ENCODE measurements at places on chromosomes 3 and 15.

- no peak for DNase-seq
These were observed 78.0 kb downstream of the ALCAM start for GRCh38 chr3:105444725-105445124.

GRCh38 chr15:77851691-77852090, 219.0 kb upstream of the LINGO1 start:
- DNase-seq: no peak

DNA sequence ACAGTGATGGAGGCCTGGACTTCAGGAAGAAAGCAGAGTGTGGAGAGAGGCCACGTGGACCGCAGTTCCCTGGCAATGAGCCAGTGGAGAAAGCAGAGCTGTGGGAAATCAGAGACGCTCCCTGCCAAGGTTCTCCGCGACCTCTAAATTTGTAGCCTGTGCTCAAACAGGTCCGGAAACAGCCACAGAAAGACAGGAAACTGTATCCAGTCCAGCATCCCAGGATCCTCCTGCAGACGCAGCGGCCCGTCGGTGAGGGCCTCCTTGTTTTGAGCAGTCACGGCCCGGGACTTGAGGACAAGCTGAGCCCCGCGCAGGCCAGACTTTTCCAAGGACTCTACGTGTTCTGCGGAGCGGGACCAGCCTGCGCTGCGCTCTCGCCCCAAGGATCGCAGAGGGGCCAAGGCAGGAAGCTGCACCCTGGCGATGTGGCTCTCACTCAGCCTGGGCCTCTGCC, 22.3 kb downstream of the RPSA start:
- no peak for DNase-seq

GRCh38 chr3:172448661-172449465, 607 bp upstream of the GHSR start:
- no peak for DNase-seq

DNA sequence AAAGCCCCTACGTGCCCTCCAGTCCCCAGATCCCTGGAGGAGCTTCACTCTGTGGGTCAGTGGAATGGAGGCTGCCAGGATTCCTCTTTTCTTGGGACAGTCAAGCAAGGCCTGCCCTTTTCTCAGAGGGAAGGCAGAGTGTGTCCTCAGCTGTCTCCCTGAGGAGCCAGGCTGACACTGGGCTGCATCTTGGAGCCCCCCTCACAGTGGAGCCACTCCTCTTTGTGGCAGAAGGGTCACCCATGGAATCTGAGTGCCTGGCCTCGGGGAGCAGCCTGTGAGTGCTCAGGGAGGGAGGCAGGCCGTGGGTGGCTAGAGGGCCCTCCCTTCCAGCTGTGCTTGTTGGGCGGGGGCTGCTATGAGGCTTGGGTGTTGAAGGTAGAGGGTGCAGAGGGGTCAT, 41.2 kb downstream of the BOC start:
- DNase-seq: no peak

DNA sequence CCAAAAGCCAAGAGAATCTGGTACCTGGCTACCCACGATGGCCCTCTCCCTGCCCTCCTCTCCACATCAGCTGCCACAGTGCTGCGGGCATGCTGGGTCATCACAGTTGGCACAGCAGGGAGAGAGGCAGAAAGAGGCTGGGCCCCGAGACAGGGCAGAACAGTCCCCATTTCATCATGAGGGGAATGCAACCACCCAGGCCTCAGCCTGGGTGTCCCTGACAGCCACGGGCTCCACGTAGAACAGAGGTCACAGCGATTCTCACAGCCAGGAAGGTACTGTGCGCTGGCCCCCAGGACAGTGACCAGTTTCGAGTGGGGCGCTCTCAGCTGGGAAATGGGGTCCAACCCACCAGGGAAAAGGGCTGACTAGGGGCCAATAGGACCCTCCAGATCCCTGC, 6.3 kb downstream of the LIPC start:
- DNase-seq: no peak

DNA sequence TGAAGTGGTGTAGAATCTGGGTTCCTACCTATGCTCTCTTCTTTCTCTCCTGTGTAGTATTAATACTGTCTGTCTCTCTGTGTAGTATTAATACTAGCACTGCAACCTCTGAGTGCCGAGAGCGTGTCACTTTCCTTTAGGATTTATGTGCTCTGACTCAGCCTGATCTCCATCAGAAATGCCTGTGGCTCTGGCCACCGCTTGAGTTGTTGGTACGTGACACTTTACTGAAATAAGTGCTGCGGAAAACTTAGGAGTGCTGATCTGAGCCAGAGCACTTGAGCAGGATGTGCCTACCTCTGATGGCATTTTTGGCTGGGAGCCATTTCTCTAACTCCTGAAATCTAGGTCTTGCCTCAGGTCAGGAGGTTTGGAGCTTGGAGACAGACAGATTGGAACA, 807.4 kb downstream of the SQOR start:
- no peak for DNase-seq

DNA sequence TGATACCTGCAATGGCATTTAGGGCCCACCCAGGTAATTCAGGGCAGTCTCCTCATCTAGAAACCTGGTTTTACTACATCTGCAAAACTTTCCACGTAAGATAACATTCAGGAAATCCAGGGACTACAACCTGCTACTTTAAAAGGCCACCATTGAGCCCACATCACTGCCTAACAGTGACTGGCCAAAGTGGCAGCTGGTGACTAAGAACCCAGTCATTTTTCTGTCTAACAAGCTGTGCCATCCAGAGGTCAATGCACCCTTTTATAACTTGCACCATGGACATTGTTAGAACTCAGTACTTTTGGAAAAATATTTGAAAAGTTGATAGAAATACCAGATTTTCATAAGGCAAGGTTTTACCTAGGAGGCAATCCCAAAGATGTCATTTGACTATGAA, 492.4 kb downstream of the OTOL1 start:
- DNase-seq: no peak

GRCh38 chr15:100526027-100526481, 2.7 kb downstream of the CERS3 start:
- DNase-seq: no peak

GRCh38 chr3:140545197-140545596, 132.7 kb upstream of the TRIM42 start:
- DNase-seq: no peak

- no peak for DNase-seq
These were observed 1751.2 kb downstream of the SI start for GRCh38 chr3:163327086-163327485.

DNA sequence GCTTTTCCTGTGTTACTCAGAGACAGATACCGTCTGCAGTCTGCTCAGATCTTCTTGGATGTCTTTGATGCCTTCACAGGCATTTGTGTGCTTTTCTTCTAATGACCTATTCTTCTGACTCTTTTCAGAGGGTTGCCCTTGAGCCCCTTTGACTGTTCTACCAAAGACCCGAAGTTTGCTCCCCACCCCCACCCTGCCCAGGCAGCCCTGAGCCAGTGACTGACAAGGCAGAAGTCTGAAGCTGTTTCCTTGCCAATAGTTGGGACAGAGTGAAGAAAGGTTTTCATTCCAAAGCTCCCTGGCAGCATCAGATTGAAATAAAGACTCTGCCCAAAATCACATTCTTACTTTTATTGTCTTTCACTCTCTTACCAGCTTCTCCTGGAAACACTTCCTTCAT, 9.0 kb upstream of the ATP13A5 start:
- DNase-seq: no peak

GRCh38 chr3:16600780-16601536, 4.3 kb downstream of the DAZL start:
- DNase-seq: peak; percentile 39

GRCh38 chr15:42270996-42271395, 2.0 kb upstream of the GANC start:
- no peak for DNase-seq

DNA sequence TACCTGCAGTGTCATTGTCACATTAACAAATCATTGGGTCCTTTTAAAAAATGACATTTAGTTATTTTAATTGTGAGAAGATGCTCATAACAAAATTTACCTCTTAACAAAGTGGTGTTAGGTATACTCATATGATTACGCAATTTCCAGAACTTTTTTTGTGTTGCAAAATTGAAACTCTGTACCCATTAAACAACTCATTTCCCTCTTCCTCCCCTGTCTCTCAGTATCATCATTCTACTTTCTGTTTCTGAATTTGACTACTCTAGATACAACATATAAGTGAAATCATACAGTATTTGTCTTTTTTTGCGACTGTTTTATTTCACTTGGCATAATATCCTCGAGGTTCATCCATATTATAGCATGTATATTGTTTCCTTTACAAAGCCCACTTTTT, 58.7 kb upstream of the CHST2 start:
- no peak for DNase-seq

DNA sequence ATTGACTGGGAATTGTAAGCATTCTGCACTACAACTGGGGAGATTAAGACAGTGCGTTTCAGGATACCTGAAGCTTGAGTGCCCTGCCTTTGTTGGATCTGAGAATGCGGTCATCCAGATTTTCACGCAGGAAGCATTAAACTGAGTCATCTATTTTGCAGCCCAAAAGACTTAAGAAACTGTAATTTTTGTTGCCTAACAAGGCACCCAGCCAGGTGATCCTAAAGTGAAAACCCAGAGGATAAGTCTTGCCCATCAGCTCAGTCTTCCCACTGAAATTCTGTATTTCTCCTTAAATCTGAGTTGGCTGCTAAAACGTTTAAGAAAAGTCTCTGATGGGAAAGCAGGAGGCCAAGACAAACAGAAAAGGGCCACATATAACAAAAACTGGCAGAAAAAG, 242.5 kb upstream of the TMCO5A start:
- no peak for DNase-seq

DNA sequence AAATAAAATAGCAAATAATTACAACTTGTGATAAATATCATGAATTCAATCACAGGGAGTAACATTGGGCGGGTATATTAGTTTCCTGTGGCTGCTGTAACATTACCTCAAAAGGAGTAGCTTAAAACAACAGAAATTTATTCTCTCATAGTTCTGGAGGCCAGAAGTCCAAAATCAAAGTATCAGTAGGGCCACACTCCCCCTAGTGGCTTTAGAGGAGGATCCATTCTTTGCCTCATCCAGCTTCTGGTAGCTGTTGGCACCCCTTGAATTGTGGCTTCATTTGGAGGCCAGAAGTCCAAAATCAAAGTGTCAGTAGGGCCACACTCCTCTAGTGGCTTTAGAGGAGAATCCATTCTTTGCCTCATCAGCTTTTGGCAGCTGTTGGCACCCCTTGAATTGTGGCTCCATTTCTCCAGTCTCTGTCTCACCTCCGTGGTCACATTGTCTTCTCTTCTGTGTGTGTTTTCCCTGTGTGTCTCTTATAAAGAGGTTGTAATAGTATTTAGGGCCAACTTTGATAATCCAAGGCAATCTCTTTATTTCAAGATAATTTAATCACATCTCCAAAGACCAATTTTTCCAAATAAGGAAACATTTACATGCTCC, 3.1 kb upstream of the CFAP20DC start:
- DNase-seq: no peak

DNA sequence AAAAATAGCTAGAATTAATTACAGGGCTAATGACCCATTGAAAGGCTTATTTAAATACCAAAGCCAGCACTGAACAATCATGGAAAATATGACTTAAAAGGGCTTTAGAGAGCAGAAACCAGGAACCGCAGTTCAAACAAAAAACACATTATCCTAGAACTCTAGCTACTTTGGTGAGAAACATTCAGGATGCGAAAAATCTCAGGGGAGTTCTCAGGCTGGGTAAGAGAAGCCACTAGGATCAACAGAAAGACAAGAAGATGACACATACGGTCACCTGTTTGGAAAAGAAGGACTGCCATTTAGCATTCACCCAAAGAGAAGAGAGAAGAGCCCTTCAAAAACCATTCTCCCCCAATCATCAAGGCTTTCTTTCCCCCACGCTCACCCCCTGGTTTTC, 75.6 kb upstream of the ICE2 start:
- no peak for DNase-seq

DNA sequence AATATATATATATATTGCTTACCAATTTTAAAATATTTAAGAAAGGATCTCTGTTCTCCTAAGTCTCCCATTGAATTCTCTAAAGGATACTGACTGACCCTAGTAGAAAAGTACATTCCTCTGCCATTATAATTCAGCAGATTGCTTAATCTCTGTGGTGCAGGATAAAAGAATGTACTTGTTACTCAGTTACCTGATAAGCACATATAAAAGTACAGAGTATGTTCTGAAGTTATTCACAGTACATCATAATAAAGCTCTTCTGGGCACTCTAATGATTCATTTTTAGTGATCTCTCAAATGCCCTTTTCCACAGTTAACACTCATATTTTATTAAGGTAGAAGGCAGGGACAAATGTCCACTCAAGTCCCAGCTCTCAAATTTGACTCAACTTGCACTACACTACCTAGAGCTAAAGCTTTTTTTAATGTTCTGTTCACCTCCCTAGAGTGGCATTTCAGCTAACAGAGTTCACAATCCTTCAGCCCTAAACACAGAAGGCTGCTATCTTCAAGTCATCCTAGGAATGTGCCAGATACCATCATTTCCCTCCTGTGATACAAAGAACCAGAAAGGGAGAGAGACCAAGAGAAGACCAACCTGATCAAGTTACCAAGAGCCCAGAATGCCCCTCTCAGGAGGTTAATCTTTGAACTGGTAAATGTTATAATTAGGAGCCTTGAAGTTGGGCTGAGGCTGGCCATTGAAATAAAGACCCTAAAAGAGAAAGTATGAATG, 53.3 kb downstream of the MEIS2 start:
- no peak for DNase-seq

DNA sequence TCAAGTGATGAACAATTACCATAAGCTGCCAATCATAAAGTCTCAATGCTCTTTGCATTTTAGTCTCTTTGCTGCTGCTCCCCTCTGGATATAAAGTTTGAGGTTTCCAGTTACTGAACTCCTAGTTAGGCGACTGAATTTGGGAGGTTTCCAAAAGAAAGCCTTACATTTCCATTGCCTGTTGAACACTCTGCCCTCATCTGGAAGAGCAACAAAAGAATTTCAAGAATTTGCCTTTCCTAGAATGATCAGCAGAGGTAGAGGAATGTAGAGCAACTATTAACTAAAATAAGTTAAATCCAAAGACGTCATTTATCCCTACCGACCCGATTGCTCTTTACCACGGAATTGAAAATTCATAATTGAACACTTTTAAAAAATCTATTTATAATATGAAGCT, 53.4 kb upstream of the PRICKLE2 start:
- no peak for DNase-seq

DNA sequence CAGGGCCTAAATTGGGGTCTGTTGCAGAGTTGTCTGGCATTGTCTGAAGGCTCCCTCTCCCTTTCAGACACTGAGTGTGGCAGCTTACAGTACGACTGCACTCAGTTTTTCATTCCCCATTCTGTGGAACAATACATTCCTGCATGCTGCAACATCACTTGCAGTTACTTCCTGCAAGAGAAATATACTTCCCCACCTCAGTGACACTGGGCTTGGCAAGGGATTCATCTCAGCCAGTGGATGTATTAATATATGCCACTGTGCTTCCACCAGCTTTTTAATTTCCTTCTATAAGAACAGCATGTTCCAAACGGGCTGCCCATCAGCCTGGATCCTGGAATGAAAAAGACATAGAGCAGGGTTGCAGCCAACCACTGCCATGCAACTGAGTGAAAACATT, 23.1 kb downstream of the B3GALNT1 start:
- DNase-seq: no peak

Measured in stimulated activated naive B cell treated with anti-CD40 and anti-IgM and Interleukin-4, amounts not matched to agents 10 μg/mL and 1 μg/mL and 100 μg/mL, for 72 hours (primary cell).